Caudate nucleus (tissue), 63 donors: ENCODE measurements at places on chromosomes 12 and 14.

- DNase-seq: no peak
Observed at GRCh38 chr14:99916091-99916383, 122.8 kb downstream of the EML1 start.

GRCh38 chr14:103367995-103368394, 17.2 kb upstream of the MARK3 start:
- DNase-seq: no peak

- no peak for DNase-seq
Observed at GRCh38 chr14:37406095-37406494, 189.0 kb downstream of the FOXA1 start.

DNA sequence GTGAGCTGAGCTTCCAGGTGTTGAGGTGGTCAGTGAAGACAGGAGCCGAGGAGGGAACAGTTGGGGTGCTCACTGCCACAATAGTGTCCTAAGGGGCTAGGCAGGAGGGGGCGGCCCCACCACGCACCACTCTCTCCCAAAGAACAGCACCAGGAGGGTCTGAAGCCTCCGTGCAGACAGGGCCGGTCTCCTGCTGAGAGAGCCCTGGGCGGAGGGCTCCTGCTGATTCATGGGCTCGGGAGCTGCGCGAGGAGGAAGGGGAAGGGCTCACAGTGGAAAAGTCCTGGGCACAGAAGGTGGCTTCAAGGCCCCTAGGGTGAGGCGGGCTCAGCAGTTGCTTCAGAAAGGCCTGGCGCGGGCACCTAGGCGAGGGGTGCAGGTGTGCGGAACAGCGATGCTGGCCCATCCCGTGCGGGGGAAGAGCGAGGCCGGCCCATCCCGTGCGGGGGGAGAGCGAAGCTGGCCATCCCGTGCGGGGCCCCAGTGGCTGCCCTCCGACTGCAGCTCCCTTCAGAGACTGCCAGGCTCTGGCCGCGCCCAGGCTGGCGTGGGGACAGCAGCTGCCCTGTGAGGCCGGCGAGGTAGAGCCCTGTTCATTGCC, 176.7 kb downstream of the ADGRD1 start:
- DNase-seq: no peak

- DNase-seq: no peak
Observed at GRCh38 chr12:40208707-40209446, 15.9 kb upstream of the LRRK2 start.

- DNase-seq: no peak
Observed at GRCh38 chr12:128783129-128783574, 40.6 kb downstream of the SLC15A4 start.

DNA sequence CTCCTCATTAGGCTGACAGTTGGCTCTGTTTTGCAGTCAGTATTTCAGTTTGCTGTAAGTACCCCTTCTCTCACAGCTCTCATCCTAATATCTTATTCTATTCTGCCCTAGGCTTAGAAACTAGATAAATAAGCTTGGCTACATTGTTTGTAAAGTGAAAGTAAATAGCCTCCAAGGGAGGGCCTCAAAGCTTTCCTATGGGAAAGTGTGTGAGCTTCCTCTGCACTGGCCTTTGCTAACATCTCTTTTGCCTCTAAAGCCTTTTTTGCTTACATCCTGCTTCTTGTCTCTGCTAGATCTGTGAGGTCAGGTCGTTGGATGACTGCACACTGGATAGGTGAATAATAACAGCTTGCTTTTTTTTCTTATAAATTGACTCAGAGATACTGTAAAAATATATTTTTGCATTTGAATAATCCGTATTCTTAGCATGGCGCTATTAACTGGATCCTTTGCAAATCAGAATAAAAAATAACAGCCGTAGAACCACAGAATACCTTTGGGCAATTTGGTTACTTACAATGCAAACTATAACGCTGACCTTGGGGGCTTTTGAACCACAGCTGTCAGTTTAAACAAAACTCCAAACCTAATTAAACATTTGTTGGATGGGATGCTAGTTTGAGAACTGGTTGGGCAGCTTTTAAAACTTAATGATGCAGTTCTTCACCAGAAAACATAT, 55.1 kb downstream of the TTC6 start:
- DNase-seq: no peak

GRCh38 chr14:24211311-24211710, 2.0 kb downstream of the CHMP4A start:
- DNase-seq: no peak

GRCh38 chr14:101200650-101201516, 297.4 kb upstream of the RTL1 start:
- no peak for DNase-seq

GRCh38 chr12:69410571-69410970, 51.0 kb downstream of the YEATS4 start:
- no peak for DNase-seq

DNA sequence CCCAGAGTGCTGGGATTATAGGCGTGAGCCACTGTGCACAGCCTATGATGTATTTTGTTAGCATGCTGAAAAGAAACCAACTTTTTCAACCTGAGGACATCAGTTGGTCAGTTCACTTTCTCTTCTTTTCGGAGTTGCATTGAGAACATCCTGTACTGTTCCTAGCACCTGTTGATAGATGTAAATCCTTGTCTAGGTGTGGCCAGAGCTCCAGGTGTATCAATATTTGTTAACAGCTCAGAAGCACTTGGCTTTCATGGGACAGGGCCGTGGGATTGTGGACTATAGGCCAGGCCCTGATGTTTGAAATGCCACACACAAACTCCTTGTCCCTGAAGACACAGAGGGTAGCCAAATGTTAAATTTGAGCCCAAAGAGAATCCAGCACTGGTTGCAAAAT, 14.9 kb downstream of the HCAR2 start:
- DNase-seq: no peak

- DNase-seq: no peak
Observed at GRCh38 chr12:22374508-22374907, 40.0 kb upstream of the ST8SIA1 start.

GRCh38 chr14:103537175-103537990, 8.4 kb downstream of the TRMT61A start:
- no peak for DNase-seq

GRCh38 chr12:46535907-46536306, 163.3 kb upstream of the SLC38A2 start:
- no peak for DNase-seq
